ENCODE measurements at places on chromosomes 11 and 22. TPM values are rescaled to one million over a fixed set of nuclear protein-coding genes. Genes with fewer than 3 reads are reported as not detected.

DNA sequence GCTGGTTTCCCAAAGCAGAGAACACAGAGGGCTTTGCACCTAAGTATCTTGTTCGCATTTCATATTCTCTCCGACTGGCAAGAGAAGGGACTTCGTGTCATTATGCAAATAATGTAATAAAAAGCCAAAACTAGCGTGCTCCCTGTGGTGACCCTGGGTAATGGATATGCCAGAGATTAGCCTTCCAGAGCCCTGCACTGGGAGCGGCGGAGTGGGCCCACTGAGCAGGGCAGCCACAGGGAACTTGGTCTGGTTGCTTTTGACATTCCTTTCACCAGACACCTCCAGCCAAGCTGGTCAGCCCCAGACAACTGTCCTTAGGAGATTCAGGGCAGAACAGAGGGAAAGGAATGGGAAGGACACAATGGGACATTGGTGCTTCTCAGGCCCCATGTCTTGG, 56.1 kb downstream of the FLI1 start:
- DNase-seq = no peak

Gene PIK3IP1
- 8.7 TPM for polyA plus RNA-seq

DNA sequence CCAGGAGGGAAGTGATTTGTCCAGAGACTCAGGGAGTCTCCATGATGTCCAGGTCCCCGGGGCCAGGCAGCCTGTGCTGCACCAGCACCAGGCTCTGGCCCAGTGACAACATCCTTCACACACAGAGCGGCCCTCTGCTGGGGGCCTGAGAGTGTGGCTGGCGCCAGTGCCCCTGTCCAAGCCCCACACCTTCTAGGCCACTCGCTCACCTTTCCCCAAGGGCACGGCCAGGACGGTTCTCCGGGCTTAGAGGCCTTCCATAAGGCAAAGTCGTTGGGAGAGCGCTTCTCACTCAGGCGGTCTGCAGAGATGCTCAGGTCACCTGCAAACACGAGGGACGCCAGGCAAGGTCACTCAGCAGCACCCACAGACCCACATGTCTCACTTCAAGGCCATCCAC, 27.9 kb upstream of the NAP1L4 start:
- DNase-seq = no peak

- DNase-seq = no peak
Measured at GRCh38 chr11:101840704-101841103, 74.1 kb upstream of the CEP126 start.

DNA sequence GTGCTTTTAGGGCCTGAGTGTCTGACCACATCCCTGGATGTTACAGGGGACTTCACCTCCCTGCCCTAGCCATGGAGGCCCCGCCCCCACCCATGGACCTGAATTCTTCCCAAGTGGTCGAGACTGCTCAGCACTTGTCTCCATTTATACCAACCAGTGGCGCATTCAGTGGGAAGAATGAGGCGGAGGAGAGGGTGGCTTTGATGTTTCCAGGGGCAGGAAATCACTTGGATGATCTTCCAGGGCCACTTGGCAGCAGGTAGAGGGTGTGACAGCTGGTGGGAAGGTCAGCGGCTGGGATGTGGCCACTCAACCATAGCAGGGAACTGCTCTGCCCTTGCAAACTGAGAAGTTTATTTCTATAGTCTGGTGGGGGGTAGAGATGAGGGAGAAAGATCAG, 155.1 kb upstream of the BLID start:
- no peak for DNase-seq

Gene HORMAD2
- not detected for polyA plus RNA-seq

- DNase-seq = no peak
Measured at GRCh38 chr11:32497951-32498350, 62.6 kb upstream of the WT1 start.

GRCh38 chr11:22041039-22041438, 151.8 kb upstream of the ANO5 start:
- DNase-seq = no peak

DNA sequence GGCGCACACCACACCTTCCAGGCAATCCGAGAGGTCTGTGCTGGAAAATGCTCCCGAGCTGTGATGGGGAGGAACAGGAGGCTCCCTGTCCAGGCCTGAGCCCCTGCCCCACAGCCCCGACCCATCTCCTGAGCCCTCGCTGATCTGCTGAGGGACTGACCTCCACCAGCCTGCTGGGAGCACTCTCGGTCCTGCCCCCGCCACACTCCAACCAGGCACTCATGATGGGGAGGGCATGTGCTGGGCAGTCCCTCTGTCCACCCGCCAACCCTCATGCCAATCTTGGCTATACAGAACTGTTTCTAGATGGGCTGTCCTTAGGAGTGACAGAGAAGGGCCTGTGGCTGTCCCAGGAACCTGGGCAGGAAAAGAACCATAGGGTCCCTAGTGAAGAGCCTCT, 70.8 kb downstream of the TRMU start:
- no peak for DNase-seq

Gene ELFN2
- 2.4 TPM for polyA plus RNA-seq

Gene MMP7
- not detected for polyA plus RNA-seq

Gene SOX6
- 27.6 TPM for polyA plus RNA-seq

Gene FXYD2
- polyA plus RNA-seq = 1.4 TPM

GRCh38 chr22:19253143-19253542, 38.4 kb downstream of the CLTCL1 start:
- no peak for DNase-seq

GRCh38 chr22:48797731-48798130, 1029.9 kb downstream of the BRD1 start:
- no peak for DNase-seq

Gene YPEL1
- 21.2 TPM for polyA plus RNA-seq

Gene KCNJ5
- polyA plus RNA-seq = 1.6 TPM
